Omental fat pad (tissue), 4 donors: ENCODE measurements at places on chromosomes 1 and 21. TPM values are rescaled to one million over a fixed set of nuclear protein-coding genes. Genes with fewer than 3 reads are reported as not detected.

Gene ZNF683
- not detected for total RNA-seq

Gene ADAMTS5
- 28.4 TPM for total RNA-seq

Gene XCL1
- total RNA-seq, result 0.28 TPM

Gene DOP1B
- total RNA-seq, result 17.7 TPM

Gene MYBPH
- not detected for total RNA-seq

Gene TCEA3
- total RNA-seq, result 8.2 TPM

Gene FAM3B
- total RNA-seq, result 1.2 TPM

Gene C1orf94
- total RNA-seq, result not detected

Gene ACP6
- total RNA-seq, result 9.5 TPM

Gene FMO1
- 9.5 TPM for total RNA-seq

Gene LDLRAD2
- total RNA-seq, result not detected

GRCh38 chr1:66278260-66279021, 255.5 kb upstream of the SGIP1 start:
- DNase-seq, result no peak

- no peak for DNase-seq
Measured at GRCh38 chr21:43207868-43208267, 39.1 kb downstream of the CRYAA start.

DNA sequence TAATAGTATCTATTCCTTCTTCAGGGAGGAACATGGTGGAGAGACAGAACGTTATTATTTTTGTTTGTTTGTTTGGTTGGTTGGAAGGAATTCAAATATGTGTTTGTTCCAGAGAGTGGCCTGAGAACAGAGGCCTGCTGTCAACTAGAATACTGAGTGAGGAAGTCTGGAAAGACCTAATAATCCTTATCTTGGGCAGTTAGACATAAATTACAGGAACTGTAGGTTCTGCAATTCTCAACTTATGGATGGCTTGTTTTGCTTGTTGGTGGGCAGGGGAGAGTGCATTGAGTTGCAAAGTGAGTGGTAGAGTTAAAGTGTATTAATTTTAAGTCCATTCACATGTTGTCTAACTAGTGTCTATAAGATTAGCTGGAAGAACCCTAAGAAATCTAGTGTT, 197.6 kb downstream of the BACH1 start:
- no peak for DNase-seq

DNA sequence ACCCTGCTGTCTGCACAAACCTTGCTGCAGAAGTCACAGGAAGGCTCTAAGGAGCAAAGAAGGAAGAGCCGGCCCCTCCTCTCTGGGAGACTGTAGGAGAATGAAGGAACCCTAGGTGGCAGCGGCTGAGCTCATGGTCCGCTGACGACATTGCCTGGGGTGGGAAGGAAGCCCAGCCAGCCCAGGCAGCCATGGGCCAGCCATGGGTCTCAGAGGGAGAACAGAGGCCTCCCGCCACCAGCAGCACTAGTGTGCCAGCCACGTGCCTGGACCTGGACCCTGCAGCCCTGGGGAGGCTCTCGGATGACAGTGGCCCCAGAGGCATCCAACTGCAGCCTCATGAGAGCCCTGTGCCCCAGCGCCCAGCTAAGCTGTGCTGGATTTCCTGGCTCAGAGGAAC, 49.2 kb upstream of the POFUT2 start:
- DNase-seq, result no peak

GRCh38 chr1:108830119-108831008, 26.5 kb downstream of the AKNAD1 start:
- peak; percentile 33 for DNase-seq

- no peak for DNase-seq
Measured at GRCh38 chr1:175338387-175339135, 146.0 kb upstream of the KIAA0040 start.

GRCh38 chr1:40153073-40153770, 8.0 kb upstream of the RLF start:
- no peak for DNase-seq

DNA sequence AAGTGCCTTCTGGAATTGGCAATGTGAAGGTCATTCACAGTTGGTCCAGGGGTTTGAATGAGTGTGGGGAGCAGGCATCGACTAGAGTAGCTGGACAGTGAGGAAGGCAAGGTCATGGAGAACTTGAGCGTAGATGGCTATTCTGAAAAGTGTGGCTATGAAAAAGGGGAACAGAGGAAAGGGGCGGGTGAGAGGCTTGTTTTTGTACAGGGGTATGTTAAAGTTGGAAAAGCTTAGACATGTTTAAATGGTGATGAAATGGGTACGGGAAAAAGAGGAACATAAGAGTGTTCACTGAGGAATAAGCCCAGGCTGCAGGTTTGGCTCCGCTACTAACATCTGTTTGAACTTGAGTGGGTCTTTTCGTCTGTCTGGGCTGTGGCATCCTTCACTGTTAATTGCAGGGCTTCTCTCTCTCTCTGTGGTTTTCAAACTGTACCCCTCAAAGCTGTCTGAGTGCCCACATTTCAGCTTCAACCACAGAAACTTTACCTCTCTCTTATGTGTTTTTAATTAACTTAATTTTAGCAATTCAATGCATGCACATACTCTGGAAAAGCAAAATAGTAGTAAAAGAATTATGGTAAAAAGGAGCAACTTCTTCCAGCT, 70.8 kb upstream of the COA6 start:
- DNase-seq, result no peak

- no peak for DNase-seq
Measured at GRCh38 chr1:37752583-37753471, 12.1 kb downstream of the EPHA10 start.

DNA sequence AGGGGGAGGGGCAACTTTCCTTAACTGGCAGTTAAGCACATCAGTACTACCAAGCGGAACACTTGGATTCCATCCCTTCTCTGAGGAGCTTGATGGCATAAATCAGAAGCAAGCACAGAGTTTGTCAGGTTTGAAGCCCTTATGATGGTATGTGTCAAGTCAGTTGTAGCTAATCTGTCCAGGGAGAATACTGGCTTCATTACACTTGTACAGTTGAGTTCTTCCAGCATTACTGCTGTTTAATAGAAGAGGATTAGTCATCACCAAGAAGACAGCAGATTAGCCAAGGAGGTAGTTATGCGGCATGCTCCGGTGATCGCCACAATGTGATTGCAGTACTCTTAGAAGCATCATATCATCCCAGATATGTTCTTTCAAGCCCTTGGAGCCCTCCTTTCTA, 2.1 kb upstream of the TDRD5 start:
- no peak for DNase-seq

GRCh38 chr1:179303200-179303785, 9.7 kb downstream of the SOAT1 start:
- no peak for DNase-seq

DNA sequence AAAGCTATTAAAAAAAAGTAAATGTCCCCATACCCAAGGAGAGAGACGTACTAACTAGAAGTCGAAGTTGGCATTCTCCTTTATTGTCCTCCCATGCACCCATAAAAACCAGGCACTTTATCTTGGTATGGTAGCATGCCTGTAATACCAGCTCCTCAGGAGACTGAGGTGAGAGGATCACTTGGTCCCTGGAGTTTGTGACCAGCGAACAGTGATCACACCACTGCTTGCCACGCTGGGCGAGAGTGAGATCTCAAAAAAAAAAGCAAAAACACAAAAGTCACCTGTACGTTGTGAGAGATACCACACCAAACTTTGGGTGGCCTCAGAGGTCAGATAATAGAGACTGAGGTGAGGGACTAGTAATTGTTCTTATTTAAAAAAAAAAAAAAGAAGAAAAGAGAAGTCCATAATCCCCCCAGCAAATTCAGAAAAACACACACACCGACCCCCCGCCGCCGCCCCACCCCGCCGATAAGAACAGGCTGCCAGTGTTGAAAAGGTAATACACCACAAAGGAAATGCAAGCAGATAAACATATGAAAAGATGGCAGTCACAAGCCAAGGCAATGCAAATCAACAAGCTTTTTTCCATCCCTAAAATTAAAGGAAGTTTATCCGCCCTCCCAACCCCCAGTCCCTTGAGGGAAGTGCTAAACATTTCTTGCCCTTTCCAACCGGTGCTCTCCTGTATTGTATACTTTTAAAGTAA, 3.6 kb downstream of the L1TD1 start:
- no peak for DNase-seq

DNA sequence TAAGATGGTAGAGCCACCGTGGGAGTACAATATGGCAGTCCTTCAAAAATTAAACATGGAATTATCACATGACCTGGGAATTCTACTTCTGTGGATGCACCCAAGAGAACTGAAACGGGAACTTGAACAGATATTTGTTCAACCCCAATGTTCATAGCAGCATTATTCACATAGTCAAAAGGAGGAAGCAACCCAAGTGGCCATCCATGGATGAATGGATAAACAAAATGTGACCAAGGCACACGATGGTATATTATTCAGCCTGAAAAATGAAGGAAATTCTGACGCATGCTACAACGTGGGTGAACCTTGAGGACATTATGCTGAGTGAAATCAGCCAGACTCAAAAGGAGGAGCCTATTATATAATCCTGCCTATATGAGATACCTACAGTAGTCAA, 22.8 kb upstream of the LAPTM5 start:
- no peak for DNase-seq

- DNase-seq, result no peak
Measured at GRCh38 chr1:10143961-10144485, 66.3 kb upstream of the KIF1B start.

- no peak for DNase-seq
Measured at GRCh38 chr1:204885288-204885711, 14.6 kb downstream of the NFASC start.

DNA sequence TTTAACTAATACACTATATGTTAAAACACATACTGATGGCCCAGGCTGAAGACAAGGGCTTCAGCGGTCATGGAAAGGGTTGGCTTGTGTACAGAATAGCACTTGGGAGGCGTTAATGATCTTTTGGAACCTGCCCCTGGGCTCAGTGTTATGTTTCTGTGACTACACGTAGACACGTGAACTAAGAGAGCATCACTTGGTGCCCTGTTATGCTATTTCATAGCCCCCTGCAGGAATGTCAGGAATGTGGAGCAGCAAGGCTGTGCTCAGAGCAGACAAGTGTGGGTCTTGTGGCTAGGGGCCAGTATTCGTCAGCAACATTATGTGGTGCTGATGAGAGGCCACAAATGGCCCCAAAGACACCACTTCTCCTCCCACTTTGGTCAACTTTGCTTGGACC, 132.4 kb downstream of the MAP3K21 start:
- DNase-seq, result no peak

DNA sequence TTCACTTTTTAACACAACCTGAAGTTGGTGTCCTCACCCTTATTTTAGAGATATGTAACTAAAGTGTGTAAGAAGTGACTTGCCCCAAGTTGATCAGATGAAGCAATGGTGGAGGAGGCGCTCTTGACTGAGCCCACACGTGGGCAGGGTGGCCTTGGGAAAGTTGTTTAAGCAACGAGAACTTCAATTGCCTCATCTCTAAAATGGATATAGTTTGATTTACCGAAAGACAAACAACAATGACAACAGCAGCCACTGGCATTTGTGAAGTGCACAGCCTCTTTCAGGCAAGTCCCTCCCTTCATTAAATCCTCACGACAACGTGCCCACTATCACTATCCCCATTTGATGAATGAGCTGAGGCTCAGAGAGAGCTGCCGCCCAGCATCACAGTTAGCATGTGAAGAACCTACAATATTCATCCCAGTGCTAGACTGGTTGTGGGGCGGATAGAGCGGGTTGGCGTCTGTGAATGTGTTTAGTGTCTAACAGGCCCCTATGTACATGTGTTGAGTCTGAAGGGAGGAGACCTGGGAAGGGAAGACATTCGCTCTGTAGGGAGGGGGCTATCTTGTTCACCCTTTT, 3.0 kb downstream of the IL22RA1 start:
- DNase-seq, result no peak

- no peak for DNase-seq
Measured at GRCh38 chr21:41460578-41461527, 34.8 kb downstream of the MX1 start.

DNA sequence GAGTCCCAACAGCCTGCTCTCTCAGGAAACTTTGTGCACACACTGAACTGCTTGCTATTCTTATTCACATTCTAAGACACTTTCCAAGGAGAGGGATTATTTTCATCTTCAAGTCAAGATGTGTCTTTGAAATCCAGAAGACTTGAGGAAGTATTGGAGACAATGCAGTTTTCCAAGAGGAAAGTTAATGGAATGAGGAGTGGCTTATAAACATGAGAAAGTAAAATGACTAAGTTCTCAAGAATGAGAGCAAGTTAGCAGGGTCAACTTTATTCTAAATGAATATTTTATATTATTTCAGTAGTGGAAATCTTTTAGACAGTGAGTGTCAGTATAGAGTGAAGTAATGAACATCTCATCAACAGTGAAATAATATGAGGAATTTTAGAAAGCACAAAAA, 1239.3 kb downstream of the MRPL39 start:
- no peak for DNase-seq

- DNase-seq, result no peak
Measured at GRCh38 chr1:29521438-29521715, 285.1 kb downstream of the PTPRU start.

GRCh38 chr1:202107801-202108731, 14.7 kb upstream of the GPR37L1 start:
- no peak for DNase-seq

- no peak for DNase-seq
Measured at GRCh38 chr21:46038341-46038829, 56.8 kb downstream of the COL6A1 start.

GRCh38 chr1:182652933-182653332, 31.5 kb downstream of the RGS8 start:
- DNase-seq, result no peak

DNA sequence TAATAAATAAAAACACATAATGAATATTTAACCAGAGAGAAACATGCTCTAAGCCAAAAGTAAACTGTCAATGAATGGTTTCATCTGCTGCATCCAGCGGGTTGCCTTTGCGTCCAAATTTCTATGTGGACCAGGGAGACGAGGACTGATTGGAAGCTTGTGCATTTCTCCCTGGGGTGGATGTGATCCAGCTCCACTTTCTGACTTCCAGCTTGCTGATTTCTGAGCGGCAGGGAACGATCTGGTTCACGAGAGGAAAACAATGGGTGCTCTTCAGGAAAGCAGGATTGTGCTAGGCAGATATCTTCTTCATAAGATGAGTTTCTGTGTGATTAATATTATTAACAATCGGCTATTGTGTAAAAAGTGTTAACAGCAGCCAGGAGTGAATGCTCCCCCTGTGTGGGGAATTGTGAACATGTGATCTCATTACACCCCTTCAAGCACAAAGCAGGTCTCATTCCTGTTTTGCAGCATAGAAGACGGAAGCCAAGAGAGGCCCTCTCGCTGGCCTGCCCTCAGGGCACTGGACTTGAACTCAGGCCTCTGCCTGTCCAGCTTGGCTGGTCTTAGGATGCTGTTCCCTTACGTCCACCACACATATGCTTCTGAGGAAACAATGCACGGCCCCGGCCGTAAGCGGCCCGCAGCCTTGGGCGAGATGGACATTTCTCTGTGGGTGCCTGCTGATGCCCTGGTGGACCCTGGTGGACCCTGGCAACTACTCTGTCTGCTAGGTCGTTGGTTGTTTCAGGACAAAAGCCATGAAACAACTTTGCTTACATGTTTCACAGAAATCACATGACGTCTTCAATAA, 183.4 kb upstream of the C1orf174 start:
- no peak for DNase-seq

DNA sequence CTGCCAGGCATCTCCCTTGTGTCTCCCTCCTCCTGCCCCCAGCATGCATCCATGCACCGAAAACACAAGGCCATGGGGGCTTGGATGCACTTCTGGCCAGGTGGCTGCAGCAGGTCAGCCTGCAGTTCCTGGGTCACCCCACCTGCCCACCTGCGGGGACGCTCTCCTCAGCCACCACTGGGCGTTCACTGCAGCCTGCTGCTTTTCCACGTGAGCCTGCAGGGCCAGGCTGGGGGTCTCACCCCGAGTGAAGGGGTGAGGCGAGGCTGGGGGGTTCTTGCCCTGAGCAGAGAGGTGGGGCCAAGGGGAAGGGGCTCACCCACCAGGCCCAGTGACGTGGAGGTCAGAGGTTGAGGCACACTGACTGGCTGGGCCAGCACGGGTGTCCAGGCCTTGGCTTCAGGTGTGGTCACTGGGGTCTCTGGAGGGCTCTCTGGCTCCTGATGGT, 64.6 kb downstream of the WNT9A start:
- DNase-seq, result peak; percentile 14
